Natural killer cell treated with Interleukin-12 subunit alpha and Interleukin-12 subunit beta and Interleukin-15 and Interleukin-18, amount 100 ng/mL, for 72 hours (primary cell): ENCODE measurements at places on chromosomes 2 and 18.

GRCh38 chr2:224194161-224194560 is 155.1 kb upstream of the SERPINE2 start:
- DNase-seq: no peak

GRCh38 chr2:209907746-209908145 is 94.7 kb upstream of the RPE start:
- no peak for DNase-seq

- no peak for DNase-seq
Observed at GRCh38 chr2:69911985-69912563, 2.8 kb upstream of the MXD1 start.

DNA sequence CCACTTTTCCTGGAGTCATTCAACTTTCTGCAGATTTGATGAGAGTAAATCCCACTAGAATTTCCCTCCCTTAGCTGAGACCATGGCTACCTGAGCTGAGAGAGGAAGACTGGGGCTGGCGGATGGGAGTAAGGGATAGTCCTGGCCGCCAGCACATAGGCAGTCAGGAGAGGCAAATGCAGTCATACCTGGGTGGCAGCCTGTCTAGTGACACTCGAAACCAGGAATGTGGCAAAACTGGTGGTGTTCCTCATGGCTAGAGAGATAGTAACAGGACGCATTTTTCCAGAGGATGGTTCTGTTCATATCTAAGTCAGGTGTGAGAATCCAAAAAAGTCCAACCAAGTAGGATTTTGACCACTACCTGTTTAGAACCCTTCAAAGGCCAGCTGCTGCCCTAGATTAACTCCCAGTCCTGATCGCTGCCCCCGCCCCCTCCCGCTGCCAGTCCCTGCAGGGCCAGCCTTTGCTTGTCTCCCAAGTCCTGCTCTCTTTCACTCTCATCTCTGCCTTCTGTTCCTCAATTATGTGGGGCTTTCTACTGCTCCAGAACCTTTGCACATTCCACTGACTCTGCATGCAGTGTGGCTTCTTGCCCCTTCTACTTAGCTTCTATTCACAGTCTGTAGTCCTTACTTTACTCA is 17.4 kb upstream of the SCG2 start:
- no peak for DNase-seq

DNA sequence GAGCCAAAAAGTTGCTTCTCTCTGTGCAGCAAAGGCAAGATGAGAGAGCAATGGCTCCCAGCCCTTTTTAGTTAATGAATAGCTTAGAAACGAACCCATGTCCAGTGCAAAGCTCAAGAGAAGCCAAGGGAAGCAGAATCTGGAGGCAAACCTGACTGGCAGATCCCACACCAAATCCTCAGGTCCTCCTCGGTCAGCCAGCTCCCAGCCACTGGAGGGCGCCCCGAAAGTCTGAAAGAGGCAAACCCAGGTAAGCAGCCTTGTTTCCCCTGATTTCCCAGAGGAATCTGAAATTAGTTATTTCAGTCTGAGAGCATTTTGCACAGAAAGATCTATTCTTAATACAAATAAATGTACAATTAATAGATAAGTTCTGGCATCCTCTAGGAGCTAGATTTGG is 71.3 kb upstream of the PID1 start:
- no peak for DNase-seq

- DNase-seq: no peak
Observed at GRCh38 chr2:196086517-196087368, 18.1 kb upstream of the DNAH7 start.

DNA sequence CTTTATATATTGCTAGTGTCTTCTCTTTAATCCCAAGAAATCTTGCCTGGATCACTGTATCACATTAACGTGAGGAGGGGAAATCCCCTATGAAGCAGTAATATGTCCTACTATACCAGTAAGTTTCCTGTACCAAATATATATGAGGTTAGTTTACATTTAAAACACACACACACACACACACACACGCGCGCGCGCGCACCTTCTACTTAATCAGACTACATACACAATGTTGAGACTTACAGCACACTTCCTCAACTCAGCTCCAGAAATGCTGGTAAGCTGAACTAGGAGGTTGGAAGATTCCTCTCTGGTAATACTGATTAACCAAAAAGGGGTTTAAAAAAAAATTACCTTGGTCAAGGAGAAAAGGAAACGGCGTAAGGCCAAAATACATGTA is 49.3 kb downstream of the USP34 start:
- DNase-seq: no peak

DNA sequence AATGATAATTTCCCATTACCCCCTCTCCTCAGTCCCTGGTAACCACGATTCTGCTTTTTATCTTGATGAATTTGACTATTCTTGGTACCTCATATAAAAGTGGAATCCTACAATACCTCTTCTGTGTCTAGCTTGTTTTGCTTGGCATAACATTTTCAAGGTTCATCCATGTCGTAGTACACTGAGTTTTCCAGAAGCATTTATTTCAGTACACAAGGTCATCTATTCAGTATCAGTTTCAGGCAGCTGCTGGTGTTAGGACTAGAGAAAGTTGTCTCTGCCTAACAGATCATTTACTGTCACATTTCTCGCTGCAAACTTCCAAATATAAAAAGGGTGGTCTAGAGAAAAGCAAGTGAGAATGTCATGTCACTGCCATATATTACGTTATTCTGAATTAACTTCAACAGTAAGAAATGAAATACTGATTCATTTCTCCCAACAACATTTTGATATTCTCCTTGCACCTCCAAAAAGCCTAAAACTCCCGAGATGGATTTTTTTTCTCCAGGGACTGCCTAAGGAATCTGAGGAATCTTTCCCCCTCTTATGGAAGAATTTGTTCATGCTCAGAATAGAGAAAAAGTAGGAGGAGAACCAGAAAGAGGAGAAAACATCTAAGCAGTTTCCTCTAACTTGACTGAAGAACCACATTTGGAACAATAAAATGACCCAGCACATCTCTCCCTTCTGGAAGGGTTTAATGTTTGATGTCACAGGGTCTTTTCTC is 36.0 kb downstream of the CDK15 start:
- DNase-seq: no peak

DNA sequence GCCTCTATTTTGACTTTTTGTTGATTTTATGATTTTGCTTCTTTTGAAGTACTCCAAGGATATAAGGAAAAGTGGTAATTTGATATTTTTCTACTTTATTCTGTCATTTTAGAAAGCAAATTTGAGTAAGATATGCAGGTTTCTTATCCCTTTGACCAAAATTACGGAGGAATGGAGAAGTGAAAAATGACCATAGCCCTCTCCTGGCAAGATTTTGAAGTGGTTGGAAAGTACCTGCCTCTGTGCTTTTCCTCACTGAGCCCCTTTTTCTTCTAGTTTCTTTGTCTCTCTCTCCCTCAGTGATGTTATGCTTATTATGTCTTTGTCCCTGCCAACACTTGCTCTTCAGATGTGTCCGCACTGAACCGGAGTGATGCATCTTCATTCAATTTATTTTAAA is 898.1 kb downstream of the EPHA4 start:
- DNase-seq: no peak

- no peak for DNase-seq
Observed at GRCh38 chr18:59067873-59068272, 71.8 kb upstream of the SEC11C start.

- DNase-seq: no peak
Observed at GRCh38 chr2:9668687-9669345, 38.0 kb upstream of the YWHAQ start.

- DNase-seq: no peak
Observed at GRCh38 chr18:34649080-34649479, 61.0 kb upstream of the DTNA start.

DNA sequence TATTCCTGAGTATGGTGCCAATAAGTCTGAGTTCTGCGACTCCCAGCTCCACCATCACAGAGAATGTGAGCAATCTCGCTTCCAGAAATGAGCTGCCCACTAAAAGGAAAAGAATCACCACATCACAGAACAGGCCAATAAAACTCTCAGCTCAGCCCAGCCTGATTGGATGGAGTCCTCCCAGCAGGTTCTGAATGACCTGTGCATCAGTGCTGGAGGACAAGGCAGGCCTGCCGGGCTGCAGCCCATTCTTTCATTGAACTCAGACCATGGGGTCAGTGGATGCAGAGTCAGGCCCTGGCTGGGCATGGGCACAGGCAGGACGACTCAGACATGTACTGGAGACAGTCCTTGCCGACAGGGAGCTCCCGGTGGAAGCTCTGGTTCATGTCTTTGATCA is 132.7 kb upstream of the REV1 start:
- DNase-seq: no peak

DNA sequence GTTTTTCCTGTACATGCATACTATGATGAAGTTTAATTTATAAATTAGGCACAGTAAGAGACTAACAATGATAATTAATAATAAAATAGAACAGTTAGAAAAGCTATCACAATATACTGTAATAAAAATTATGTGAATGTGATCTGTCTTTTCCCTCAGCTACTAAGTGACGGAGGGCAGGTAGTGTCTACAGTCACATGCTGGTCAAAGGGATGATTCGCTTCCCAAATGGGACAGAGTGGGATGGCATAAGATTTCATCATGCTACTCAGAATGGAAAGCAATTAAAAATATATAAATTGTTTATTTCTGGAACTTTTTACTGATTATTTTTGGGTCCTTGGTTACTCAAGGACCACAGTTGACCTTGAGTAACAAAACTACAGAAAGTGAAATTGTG is 71.5 kb downstream of the DAW1 start:
- DNase-seq: no peak

GRCh38 chr2:43745457-43745856 is 28.4 kb upstream of the DYNC2LI1 start:
- DNase-seq: no peak

DNA sequence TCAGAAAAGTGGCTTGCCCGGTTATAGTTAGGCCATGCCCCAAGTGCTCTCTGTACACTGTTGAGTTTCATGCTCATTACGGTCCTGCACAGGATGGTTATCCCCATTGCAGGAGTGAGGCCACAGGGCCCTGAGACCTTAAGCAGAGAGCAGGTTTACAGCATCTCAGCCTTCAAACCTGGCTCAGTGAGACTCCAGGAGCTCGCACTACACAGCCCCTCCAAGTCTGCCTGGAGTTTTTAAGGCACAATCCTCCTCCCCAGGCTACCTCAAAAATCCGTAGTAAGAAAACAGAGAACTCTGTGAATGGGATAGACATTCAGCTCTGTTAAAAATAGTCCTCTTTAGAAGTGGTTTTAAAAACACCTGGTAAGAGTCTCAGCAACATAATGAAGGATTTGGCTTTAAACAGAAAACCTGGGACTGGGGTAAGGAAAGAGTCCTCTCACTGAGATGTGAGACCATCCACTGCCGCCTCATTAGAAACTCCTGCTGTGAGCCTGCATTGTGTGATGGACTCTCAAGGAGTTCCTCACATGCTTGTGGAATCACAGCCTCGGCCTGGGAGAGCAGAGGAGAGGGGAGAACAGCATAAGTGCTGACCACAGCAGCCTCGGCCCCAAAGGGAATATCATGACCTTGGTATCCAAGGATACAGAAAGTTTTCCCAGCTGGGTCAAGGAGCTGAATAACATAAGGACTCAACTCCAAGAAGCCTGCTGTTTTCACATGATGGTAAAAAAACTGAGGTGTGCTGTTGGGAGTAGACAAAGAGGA is 214.8 kb downstream of the ATAD2B start:
- DNase-seq: no peak

DNA sequence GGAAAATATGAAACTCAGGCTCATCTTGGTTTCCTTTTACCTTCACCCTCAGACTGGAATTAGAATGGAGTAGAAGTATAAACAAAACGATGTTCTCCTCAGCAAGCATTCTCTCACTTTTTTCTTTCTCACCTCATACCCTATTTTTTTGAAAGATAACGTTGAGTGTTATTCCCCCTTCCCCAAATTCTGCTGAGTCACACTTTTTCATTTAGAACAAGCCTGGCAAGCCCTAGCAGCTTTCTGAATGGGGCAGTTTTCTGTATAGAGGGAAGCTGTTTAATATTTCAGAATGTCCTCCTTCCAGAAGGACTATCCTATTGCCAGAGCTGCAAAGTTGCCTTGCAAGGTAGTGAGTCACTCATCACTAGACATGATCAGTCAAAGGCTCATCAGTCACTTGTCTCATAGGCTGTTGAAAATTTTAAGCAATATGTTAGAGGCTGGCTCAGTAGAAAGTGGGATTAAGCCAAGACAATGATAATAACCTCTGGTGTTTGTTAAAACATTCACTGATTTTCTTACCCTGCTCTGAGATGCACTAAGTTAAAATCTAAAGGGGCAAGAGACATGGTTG is 416.1 kb downstream of the RNF144A start:
- DNase-seq: no peak

- no peak for DNase-seq
Observed at GRCh38 chr2:88517759-88518201, 65.3 kb upstream of the FOXI3 start.

DNA sequence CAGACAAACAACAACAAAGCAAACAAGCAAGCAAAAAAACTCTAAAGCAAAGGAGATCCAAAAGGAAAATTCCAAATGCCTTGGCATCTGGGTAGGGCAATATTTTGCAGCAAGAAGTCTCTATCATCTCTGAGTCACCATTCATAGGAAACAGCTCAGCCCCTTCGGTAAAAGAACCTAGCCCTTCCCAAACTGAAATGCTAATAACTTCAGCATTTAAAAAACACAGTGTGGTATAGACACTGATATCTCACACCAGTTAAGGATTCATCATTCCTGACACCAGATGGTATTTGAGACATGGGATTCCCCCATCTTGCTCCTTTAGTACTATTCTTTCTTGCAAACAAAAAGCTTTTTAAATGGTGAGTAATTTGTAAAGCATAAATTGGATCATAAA is 491.8 kb downstream of the TXNL1 start:
- no peak for DNase-seq

GRCh38 chr2:151119374-151119773 is 142.3 kb downstream of the RBM43 start:
- DNase-seq: no peak

GRCh38 chr18:49249521-49249920 is 210.9 kb downstream of the DYM start:
- DNase-seq: peak; percentile 63

- no peak for DNase-seq
Observed at GRCh38 chr2:174176898-174177297, 71.4 kb downstream of the OLA1 start.

- DNase-seq: no peak
Observed at GRCh38 chr2:84965192-84965516, 5.8 kb upstream of the KCMF1 start.

- DNase-seq: no peak
Observed at GRCh38 chr2:101107241-101107640, 43.9 kb downstream of the TBC1D8 start.

DNA sequence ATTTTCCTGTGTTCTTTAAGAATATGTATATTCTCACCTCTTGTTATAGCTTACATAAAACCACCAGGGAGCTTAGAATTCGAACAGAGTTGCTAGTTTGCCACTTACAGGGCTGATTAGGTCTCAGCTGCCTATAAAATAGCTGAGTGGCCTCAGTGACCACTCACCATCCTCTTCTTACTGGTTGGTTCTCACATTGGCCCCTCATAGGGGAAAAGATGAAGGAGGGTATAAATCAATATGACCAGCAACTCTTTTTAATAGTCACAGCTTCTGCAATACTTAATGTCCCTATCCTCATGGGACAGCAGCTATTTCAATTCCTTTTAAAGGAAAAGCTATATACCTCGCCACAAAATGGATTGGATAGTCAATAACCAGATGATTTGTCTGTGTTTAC is 199.4 kb upstream of the CDH20 start:
- no peak for DNase-seq

GRCh38 chr2:190050001-190050400 is 12.5 kb downstream of the MSTN start:
- DNase-seq: no peak
